Head of caudate nucleus (tissue), 42 donors: ENCODE measurements at places on chromosomes 2 and 18.

DNA sequence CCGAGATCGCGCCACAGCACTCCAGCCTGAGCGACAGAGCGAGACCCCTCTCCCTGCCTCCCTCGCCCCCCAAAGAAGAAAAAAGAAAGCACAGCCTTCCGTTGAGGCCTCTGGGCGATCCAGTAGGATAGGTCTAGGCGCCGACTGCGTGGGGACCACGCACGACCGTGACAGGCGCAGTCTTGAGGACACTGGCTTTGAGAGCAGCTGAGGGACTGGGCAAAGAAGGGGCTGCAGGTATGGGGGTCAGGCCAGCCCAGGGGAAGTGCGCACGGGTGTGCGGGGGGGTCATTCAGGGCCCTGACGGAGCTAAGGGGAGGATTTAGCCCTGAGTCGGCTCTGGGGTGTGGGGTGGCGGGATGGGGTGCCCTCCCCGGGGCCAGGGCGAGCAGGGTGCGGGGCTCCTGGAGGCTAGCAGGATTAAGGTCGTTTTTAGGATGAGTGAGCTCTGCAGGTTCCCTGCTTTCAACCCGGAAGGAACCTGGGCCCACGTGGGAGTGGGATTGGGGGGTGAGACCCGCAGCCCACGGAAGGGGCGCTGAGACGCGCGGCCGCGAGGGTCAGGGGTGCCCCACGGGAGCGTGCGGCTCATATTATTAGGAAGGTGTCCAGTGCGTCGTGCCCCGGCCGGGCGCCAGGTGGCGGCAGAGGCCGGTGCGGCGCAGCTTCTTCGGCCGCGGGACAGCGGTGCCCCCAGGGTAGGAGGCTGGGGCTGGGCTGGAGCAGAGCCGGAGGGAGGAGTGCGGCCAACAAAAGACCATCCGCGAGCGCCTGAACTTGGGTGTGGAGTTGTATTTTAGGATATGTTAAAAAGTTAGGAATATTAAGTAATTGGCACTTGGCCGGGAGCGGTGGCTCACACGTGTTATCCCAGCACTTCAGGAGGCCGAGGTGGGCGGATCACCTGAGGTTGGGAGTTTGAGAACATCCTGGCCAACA lies 20.5 kb upstream of the ZNF236 start:
- DNase-seq: peak; percentile 30

- peak; percentile 79 for DNase-seq
These were observed 1.8 kb downstream of the KIF5C start for GRCh38 chr2:148876595-148877402.

DNA sequence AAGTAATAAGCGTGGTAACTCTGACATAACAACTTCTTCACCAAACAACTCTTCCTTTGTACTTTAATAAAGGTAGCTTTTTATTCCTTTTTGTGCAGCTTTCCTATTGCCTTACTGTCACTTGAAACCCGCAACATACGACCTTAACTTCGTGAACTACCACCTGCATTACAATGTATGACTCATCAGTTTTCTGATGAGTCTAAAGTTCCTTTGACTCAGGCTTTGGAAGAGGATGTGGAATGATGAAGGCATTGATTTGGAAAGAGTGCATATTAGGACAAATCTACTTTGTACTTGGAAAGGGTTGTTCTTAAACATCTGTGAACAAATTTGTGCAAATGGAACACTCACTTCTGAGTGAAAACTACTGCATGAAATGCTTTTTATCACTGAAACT lies 1012.1 kb downstream of the TMEM182 start:
- DNase-seq: no peak

- no peak for DNase-seq
These were observed 26.8 kb downstream of the SULT1C2 start for GRCh38 chr2:108315444-108315934.

DNA sequence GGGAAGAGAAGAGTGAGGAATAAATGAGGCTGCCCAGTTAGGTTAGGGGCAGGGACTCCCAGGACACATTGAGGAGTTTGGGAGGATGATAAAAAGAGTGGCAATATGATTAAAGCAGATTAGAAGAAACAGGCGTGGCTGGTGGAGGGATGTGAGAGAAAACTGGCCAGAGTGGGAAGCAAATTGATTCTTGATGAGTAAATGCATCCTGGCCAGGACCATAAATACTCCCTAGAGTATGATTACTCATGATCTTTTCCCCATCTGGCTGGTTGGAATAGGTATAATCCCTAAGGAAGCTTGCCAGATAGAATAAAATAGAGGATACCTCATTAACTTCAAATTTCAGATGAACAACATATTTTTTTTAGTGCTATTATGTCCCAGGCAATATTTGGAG lies 21.5 kb upstream of the DAW1 start:
- DNase-seq: no peak

DNA sequence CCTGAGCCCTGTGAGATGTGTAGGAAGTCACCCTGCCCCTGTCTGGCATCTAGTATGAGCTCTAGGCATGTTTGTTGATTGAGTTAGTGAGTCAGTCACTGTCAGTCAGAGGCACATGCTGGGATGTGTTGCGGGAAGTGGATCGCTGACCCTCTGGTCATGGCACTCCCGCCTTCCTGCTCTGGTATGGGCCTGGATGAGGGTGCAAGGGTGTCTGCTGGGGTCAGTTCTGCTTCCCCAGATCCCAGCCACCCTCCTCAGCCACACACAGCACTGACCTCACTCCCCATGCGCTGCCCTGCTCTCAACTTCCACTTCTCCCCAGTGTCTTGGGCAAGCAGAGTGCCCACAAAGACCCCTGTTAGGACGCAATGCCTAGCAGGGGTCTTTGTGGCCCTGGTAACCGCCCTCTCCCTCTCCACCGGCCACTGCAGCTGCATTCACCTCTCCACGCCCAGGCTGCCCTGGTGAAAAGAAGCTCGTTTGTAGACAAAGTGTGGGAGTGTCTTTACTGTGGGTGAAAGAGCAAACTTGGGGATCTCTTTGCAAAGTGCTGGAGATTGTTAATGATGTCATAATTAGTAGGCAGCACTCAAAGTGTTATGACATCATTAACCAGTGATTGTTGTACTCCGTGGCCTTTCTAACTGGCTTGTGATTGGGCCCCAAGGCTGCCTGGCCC lies 252.1 kb downstream of the LDLRAD4 start:
- DNase-seq: no peak
